NCI-H1417 (cell line): ENCODE measurements at places on chromosomes 4 and X.
A peak's percentile ranks its signal among the peaks of the same experiment; 100 is the strongest.

GRCh38 chrX:79719568-79720231, 294.9 kb upstream of the TBX22 start:
- DNase-seq = no peak

DNA sequence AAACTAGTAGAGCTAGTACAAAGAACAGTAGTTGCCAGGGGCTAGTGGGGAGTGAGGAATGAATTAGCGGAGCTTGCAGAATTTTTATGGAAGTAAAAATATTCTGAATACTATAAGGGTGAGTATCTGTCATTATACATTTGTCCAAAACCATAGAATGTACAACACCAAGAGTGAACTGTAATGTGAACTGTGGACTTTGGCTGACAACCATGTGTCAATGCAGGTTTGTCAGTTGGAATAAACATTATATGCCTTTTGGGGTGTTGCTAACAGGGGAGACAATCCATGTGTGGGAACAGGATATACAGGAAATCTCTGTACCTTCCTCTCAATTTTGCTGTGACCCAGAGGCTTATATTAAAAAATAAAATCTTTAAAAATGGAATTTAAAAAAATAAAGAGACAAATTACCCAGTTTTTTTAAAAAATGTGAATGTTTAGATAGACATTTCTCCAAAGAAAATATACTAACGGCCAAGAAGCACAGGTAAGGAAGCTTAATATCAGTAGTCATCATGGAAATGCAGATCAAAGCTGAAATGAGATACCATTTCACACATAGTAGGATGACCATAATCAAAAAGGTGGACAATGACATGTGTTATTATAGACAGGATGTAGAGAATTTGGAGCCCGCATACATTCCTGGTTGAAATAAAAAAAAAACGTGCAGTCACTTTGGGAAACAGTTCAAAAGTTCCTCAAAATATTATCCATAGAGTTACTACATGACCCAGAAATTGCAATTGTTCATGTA, 899.8 kb downstream of the RAB28 start:
- DNase-seq = no peak

GRCh38 chrX:55088795-55089489, at the start of gene PAGE2:
TSS of gene PAGE2 (plus strand) at chrX:55089018. CDS start at chrX:55090021, 1,003 bp downstream.
- no peak for DNase-seq

GRCh38 chr4:94567811-94568210, 116.1 kb downstream of the PDLIM5 start:
- DNase-seq = no peak

DNA sequence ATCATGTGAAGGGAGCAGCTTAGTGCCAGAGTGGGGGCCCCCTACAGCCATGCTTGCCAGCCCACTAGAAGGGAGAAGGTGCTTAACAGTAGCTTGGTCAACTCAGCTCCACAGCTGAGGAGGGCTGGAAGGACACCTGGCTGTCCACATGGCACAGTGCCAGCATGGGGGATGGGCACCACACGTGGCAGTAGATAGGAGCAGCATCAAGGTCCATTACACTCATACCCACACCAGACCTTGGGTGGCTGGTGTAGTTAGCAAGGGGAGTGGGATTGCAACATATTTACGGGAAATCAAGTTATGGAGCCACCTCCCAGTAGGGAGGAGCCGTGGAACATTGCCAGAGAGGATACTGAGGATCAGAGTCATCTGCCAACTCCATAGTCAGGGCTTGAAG, 37.9 kb upstream of the SLC4A4 start:
- peak; percentile 3 for DNase-seq

DNA sequence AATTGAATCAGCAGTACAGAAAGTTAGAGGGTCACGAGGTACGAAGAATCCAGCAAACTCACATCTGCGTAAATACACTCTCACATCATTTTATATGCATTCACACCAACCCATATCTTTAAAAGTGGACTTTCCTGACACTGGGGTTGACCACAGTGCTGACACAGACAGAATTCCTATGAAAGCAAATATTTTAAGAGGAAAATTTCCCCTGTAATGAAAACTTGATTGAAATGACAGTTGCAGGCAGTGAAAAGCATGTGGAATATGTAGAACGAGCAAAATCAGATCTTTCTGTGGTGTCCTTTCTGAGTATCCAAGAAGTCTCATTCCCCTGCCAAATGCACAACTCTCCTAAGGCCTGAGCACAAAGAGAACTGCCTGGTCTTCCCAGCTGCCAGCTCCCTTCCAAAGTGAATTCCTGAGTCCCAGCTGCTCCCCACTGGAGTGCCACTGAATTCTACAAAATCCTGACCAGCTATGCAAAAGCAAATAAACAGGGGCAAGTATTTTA, 50.5 kb upstream of the FAM9C start:
- no peak for DNase-seq

DNA sequence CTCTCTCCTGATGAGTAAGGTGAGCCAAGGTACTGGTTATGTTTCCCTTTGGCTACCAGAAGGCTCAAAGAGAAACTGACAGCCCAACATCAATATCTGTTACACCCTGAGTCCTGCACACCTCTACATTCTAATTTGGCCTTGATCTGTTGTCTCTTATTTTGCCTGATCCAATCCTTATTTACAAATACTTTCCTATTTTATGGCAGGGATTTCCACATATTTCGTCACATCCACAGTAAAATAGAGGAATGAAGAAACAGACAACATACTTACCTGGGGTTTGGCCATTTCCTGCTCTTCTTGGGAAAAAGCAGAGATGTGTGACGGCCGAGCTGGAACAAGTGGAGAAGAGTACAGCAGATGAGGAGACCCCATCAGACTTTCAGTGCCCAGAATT, 1.5 kb downstream of the ZNF182 start:
- DNase-seq = no peak

DNA sequence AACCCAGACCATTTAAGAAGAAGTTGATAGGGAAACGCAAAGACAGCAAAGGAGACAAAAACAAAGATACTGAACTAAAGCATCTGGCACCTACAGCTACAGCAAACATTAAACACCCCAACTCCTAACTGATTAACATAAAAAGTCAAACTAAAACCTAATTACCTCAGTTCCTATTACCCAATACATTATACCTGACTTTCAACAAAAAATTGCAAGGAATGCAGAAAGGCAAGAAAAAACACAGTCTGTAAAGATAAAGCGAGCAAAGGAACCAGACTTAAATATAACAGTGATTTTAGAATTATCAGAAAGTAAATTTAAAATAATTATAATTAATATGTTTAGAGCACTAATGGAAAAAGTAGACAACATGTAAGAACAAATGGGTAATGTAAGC, 9.4 kb upstream of the FMR1 start:
- no peak for DNase-seq

GRCh38 chr4:183370786-183371185, 48.6 kb upstream of the CLDN24 start:
- no peak for DNase-seq

DNA sequence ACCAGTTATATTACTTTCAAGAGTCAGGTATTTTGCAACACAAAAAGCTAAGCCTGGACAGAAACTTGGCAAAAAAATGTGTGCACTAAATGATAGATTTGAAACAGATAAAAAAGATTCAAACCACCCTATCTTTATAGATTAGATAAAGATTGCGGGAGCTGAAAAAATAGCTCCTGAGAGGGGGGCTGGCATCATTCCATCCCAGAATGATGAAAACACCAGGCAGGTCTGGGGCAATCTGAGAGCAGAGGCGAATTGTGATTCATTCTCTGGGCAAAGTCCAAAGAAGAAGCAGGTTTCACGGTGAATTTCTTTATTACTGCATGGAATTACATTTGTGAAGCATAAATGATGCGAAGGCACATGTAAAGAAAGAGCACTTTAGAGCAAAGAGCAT, 168.5 kb upstream of the DMD start:
- no peak for DNase-seq

GRCh38 chrX:38275615-38276014, 51.7 kb downstream of the RPGR start:
- no peak for DNase-seq

DNA sequence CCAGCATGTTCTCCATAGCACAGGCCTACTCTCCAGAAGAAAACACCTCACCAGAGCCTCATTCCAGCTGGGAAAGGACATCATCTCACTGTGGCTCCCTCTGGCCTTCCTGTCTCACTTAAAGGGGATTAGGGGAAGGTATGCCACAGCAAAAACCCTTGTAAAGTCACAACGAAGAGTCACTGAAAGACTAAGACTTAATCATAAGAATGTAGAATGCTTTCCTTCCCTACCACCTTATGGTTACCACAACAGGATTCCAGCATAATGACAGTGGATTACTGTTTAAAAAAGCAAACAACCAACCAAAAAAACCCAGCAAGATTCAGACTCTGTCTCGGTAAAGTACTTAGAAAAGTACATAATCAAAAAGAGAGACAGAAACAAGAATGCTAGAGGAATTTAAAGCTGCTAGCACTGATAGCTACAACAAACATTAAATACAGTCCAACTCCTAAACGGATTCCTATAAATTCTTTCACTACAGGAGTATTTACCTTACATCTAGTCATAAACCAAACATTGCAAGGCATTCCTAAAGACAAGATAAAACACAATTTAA, 75.1 kb downstream of the BANK1 start:
- no peak for DNase-seq

GRCh38 chr4:148057984-148058859, 326.3 kb downstream of the ARHGAP10 start:
- DNase-seq = no peak

DNA sequence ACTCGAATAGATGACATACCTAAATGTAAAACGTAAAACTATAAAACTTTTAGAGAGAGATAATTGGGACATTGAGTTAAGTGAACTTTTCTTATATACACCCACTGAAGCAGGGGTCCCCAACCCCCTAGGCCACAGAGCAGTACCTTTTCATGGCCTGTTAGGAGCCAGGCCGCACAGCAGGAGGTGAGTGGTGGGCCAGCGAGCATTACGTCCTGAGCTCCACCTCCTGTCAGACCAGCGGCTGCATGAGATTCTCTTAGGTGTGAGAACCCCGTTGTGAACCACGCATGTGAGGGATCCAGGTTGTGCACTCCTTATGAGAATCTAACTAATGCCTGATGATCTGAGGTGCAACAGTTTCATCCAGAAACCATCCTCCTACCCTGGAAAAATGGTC, 114.8 kb downstream of the HMX1 start:
- no peak for DNase-seq

GRCh38 chr4:68297137-68297536, 51.6 kb upstream of the TMPRSS11B start:
- DNase-seq = no peak

- no peak for DNase-seq
Measured at GRCh38 chrX:27444093-27444908, 18.8 kb downstream of the PPP4R3C start.

- DNase-seq = no peak
Measured at GRCh38 chr4:138341739-138342415, 99.7 kb upstream of the SLC7A11 start.

- no peak for DNase-seq
Measured at GRCh38 chrX:16484338-16484737, 165.6 kb upstream of the S100G start.

- no peak for DNase-seq
Measured at GRCh38 chr4:40309250-40309774, 25.8 kb upstream of the CHRNA9 start.

DNA sequence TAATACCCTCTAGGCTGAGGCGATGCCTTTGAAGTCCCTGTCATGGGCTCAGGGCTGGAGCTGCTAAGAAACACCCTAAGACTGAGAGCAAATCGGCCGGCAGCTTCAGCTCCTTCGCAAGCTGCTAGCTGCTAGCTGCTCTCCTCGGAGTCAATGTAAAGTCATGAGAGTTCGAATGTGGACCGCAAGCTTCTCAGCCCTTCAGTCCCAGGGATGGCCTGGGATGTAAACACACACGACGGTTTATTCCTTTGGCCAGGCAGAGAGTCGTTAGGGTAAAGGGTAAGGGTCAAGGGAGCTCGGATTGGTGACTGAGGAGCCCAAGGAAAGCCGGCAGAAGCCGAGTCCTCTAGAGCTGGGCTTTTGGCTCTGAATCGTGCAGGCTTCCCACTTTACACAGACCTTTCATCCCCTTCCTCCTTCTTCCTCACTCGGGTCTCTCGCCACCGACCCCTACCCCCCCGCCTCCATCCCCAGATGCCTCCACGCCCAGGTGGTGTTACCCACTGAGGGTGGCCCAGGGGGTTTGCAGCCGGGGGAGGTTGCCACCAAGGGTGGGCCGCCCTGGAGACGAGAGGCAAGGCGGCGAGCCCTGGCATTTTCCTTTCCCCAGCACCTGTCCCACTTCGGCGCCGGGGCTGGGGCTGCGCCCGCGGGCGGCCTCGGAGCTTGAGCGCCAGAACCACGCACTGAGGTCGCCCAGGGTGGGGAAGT, 3.1 kb upstream of the BCORL1 start:
- DNase-seq = no peak

DNA sequence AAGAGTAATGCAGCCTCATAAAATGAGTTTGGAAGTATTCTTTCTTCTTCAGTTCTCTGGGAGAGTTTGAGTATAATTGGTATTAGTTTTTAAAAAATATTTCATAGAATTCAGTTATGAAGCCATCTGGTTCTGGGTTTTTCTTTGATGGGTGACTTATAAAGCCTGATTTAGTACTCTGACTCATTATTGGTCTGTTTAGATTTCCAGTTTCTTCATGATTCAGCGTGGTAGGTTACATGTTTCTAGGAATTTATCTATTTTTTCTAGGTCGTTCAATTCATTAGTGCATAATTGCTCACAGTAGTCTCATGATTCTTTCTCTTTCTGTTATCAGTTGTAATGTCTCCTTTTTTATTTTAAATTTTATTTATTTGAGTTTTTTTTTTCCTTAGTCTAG, 111.2 kb downstream of the CEP44 start:
- DNase-seq = no peak

DNA sequence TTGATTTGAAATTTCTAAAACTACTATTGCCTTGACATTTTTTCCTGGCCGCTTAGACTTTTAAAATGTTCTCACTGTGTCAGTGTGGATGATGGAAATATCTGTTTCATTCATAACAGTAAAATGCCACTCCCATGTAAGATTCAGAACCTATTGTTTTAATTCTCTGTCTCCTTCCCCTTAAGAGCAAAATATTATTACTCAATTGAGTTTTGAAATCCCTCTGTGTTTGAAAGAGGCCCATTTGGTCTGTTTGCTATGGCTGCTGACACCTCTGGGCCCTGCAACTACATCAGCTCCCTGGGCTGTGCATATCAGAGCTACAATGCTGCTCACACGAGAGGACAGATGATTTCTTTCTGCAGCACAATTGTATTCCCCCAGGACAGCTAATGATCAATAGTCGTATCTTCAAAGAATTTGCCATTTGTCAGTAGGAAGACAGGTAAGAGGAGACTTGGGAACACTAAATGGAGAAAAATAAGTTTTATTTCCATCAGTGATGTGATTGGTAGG, 388.0 kb upstream of the GALNT7 start:
- DNase-seq = no peak

GRCh38 chrX:43939187-43939926, 33.8 kb downstream of the NDP start:
- DNase-seq = no peak

GRCh38 chr4:104210420-104210819, 284.3 kb downstream of the CXXC4 start:
- DNase-seq = no peak

DNA sequence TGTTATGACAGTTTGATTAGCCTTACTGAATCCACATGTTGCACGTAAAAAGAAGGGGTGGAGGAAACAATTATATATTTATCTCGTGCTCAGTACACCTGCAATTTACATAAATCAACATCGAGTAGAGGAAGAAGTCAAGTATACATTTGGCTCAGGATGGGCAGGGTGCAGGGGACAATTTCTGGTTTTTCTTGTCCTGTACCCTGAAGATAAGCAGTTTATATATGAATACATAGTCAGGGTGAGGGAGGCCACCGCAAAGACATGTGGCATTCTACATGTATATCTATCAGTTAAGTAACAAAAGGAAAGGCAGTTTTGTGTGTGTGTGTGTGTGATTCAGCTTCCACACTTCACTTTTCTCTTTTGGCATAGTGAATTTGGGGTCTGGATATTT, 11.1 kb upstream of the EREG start:
- DNase-seq = no peak
